Renal pelvis (tissue), 12 donors: ENCODE measurements at places on chromosomes 6 and 20. TPM values are rescaled to one million over a fixed set of nuclear protein-coding genes. Genes with fewer than 3 reads are reported as not detected.
A peak's percentile ranks its signal among the peaks of the same experiment; 100 is the strongest.

The RNF217 gene
- polyA plus RNA-seq, result 11.8 TPM

- no peak for DNase-seq
Observed at GRCh38 chr6:111989743-111990142, 64.2 kb upstream of the CCN6 start.

DNA sequence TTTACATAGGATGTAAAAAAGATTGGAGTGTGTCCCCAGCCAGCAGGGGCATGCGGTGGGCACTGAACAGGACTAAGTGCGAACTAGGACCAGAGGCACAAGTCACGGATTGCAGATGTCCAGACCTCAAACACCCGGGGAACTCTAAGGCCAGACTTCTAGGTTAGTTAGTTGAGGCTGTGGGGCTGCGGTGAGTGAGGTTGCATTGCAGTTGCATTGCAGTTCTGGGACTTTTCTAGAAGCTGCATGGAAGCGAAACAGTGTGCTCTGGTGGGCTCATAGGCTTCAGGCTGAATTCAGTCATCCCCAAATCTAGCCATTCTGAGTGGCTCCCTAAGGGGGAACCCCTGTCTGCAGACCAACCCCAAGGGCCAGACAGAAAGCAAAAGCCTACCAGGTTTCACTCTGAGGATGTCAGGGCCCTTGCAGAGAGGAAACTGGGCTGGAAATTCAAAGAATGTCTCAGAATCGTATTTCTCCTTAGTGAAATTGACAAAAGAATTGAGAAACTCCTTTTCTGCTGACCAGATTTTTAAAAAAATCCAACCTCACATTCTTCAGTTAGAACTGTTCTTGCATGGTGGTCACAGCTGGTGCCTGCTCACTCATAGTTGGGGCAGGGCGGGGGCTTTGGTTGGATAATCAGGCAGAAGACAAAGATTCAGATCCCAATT lies 182.8 kb downstream of the ZDHHC14 start:
- no peak for DNase-seq

DNA sequence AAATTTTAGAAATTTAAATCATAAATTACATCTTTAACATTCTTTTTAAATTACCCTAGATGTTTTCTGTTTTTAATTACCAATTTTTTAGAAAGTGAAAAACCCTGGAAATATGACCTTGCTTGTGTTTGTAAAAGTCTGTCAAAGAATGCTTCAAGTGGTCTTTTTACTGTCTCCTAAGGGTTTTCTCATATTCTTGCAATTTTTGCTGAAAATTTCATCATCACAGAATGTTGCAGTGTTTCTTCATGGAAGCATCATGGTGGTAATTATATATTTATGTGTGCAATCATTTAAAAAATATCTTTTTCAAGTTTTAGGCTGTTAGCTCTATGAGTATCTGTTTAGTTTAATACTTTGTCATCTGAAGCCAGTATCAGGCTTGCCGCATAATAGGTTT lies 178.2 kb downstream of the HDGFL1 start:
- DNase-seq, result no peak

- no peak for DNase-seq
Observed at GRCh38 chr6:79628466-79629288, 2.5 kb upstream of the SH3BGRL2 start.

GRCh38 chr6:91278416-91278815 lies 691.5 kb upstream of the MAP3K7 start:
- DNase-seq, result no peak

GRCh38 chr6:1391800-1392309 lies 2.5 kb downstream of the FOXF2 start:
- no peak for DNase-seq

DNA sequence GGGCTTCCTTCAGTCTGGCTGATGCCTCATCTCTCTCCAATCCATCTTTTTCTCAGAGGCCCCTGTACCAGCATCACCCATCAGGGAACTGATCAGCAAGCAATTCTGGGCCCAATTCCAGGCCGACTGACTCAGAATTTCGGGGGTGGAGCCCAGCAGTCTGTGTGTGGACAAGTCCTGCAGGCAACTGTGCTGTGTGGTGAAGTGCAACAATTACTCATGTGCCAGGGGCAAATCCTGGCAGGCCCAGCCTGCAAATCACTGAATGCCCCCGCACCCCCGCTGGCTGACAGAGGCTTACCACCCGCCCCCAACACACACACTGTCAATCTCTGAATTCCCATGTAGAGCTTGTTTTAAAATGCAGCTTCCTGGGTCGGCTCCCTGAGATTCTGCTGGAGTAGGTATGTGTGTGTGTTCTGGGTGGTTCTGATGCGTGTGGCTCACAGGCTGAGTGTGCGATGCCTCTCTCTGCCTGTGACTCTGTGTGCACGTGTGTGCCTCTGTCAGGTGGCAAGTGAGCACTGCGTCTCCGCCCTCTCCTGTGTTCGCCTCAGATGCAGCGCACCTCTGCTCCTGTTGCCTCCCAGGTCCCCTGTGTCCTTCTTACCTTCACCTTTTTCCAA lies 45.4 kb downstream of the SSR1 start:
- DNase-seq, result no peak

DNA sequence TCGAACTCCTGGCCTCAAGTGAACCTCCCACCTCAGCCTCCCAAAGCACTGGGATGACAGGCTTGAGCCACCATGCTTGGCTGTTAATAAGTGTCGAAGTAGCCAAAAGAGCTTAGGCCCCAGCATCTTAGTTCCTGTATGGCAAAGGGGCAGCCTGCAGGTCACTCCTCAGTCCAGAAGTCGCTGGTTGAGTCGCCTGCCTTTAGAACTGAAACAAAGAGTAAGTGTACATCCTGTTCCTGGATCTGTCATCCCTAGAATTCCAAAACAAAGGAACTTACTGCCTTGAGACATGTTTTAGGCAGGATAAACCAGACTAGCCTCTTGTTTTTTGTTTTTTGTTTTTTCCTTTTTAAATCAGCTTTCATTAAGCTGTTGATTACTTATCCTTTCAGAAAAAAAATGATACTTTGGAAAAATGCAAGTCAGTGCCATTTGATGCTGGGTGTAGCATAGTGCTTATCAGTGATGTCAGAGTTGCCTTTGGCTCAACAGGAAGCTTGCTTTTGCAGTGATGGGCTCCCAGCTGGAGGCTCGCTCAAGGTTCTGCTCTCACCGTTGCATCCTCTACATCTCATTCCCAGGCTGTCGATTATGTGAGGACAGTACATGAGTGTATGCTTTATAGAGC lies 9.0 kb downstream of the ACTR5 start:
- DNase-seq, result no peak

DNA sequence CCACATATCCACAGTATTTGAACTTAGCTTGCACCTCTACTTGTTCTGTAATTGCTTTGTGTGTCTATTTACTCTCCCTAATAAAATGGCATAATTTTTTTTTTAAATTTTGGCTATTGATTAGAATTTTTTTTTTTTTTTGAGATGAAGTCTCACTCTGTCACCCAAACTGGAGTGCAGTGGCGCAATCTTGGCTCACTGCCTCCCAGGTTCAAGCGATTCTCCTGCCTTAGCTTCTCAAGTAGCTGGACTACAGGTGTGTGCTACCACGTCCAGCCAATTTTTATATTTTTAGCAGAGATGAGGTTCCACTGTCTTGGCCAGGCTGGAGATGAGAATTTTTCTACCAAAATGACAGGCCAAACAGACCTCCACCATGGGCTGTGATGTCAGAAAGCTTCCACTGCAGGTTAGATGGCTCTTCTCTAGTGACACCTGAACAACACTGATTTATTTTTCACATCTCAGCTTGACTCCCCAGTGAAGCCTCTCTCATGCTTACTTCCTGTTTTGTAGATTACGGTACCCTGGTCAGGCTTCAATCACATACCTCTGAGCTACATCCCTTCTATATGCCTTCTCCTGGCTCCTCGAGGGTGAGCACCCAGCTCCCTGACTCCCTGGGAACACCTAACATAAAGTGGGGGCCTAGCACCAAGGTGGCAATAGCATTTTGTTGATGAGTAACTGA lies 112.8 kb downstream of the ARHGAP18 start:
- DNase-seq, result no peak

DNA sequence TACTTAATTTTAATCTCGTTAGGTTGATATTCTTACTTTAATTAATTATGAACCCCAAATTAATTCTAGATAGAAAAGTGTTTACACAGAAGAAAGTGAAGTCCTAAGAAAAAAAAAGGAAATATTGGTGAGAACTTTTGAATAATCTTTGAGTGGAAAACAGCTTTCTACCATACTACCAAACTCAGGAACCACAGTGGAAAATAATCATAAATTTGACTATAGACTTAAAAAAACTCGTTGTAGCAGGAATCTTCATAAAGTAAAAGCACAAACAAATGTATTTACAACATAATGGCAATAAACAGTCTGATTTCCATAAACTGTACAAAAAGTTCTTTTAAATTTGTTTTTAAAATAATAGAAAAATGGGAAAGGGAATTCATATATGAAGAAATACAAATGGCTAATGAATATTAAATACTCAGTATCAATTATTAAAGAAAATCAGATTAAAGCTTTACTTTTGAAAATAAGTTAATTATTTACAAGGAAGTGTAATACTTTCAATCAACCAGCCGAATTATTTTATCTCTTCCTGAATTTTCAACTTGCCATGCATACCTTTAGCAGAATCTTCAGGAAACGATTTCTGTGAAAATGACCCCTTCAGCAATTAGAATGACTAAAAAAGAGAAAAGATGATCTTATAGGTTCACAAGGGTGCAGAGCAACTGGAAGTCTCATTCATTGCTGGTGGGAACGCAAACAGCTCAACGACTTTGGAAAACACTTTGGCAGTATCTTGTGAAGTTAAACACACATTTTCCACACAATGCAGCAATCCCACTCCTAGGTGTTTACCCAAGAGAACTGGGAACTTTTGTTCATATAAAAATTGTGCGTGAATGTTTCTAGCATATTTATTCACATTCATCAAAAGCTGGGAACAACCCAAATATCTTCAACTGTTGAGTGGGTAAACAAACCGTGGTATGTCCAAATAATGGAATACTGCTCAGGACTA lies 38.5 kb upstream of the BMP6 start:
- no peak for DNase-seq

The RIPOR3 gene
- 8.0 TPM for polyA plus RNA-seq

GRCh38 chr6:71205336-71205956 lies 83.2 kb upstream of the OGFRL1 start:
- DNase-seq, result no peak

DNA sequence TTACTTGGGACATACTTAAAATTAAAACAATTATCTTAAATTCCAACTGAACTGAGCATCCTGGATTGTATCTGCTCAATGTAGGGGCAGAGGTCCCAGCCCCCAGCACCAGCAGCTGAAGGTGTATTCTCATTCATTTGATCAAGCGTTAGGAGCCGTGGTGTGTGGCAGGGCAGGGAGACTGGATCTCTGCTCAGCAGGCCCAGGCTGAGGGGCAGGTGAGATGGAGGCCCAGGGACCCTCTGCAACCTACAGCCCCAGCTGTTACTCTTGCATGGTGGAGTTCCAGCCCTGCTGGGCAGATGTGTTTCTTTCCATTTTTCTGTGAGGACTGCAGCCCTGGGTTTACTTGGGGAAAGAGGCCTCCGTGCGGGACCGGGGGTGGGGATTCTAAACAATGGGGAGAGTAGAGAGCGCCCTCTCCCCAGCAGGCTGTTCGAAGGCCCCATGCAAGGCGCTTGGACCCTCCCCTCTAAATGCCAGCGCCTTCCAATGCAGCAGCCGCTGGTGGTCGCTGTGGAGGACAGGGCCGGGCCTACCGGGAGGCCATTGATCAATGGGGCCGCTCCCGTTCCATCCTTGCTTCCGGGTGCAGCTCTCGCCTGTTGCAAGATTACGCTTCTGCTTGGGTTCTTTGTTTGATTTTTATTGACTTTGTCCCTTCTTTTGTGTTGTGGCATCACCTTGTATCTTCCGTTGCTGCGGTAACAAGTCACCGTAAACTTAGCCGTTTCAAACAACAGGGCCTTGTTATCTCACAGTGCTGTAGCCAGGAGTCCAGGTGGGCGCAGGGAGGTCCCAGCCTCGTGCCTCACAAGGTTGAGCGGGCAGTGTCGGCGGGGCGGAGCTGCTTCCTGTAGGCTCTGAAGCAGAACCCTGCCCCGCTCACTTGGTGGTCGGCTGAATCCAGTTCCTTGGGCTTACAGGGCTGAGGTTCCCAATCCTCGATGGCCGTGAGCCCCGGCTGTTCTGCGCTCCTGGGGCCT lies 134.8 kb upstream of the PHACTR3 start:
- peak; percentile 37 for DNase-seq

The ERGIC3 gene
- polyA plus RNA-seq, result 365 TPM

- DNase-seq, result no peak
Observed at GRCh38 chr6:137219664-137220252, 573 bp upstream of the IFNGR1 start.

The BICRAL gene
- 17.3 TPM for polyA plus RNA-seq

The DEFB132 gene
- polyA plus RNA-seq, result not detected

- no peak for DNase-seq
Observed at GRCh38 chr6:148521158-148521557, 178.5 kb downstream of the SASH1 start.

- no peak for DNase-seq
Observed at GRCh38 chr6:117890172-117890571, 16.9 kb upstream of the SLC35F1 start.

- DNase-seq, result no peak
Observed at GRCh38 chr20:47117371-47117770, 222.7 kb downstream of the EYA2 start.

DNA sequence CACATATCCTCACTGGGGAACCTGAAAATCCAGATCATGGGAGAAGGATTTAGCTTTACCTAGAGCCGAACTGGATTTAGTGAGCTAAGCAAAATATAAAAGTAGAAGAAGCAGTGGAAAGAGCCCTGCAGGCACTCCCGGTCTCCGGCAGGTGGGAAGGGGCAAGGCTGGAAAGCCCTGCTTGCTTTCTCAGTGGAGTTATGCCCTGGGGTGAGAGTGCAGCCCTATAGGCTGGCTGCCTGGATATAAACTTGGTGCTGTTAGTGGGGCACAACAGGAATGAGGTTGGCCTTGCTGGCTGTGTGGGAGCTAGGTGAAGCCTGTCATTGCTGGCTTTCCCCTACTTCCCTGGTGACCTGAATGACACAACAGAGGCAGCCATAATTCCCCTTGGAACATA lies 122.0 kb downstream of the CDK19 start:
- no peak for DNase-seq

The SLC32A1 gene
- polyA plus RNA-seq, result 2.3 TPM

The LRFN2 gene
- 1.4 TPM for polyA plus RNA-seq

GRCh38 chr6:155872961-155873360 lies 417.3 kb upstream of the NOX3 start:
- DNase-seq, result no peak

DNA sequence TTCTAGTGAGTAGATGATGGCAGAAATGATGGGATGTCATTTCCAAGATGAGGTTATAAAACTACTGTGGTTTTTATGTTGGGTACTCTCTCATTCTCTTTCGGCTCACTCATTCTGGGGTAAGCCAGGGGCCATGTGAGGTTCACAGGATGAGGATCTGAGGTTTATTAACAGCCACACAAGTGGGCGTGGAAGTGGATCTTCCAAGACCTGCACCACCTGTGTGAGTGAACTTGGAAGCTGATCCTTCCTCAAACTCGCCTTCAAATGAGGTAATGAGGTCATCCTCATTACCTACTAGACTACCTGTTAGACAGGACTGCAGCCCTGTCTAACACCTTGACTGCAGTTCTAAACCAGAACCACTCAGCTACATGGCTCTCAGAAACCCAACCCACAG lies 45.1 kb upstream of the TAGAP start:
- no peak for DNase-seq

- no peak for DNase-seq
Observed at GRCh38 chr6:5676701-5677100, 330.0 kb downstream of the NRN1 start.

- DNase-seq, result no peak
Observed at GRCh38 chr6:137487181-137487868, 6.9 kb downstream of the OLIG3 start.

The MDFI gene
- 47.6 TPM for polyA plus RNA-seq

GRCh38 chr6:42402184-42402583 lies 49.5 kb downstream of the TRERF1 start:
- no peak for DNase-seq

The SSR1 gene
- polyA plus RNA-seq, result 109 TPM
